ENCODE measurements at places on chromosomes 16 and 17.

DNA sequence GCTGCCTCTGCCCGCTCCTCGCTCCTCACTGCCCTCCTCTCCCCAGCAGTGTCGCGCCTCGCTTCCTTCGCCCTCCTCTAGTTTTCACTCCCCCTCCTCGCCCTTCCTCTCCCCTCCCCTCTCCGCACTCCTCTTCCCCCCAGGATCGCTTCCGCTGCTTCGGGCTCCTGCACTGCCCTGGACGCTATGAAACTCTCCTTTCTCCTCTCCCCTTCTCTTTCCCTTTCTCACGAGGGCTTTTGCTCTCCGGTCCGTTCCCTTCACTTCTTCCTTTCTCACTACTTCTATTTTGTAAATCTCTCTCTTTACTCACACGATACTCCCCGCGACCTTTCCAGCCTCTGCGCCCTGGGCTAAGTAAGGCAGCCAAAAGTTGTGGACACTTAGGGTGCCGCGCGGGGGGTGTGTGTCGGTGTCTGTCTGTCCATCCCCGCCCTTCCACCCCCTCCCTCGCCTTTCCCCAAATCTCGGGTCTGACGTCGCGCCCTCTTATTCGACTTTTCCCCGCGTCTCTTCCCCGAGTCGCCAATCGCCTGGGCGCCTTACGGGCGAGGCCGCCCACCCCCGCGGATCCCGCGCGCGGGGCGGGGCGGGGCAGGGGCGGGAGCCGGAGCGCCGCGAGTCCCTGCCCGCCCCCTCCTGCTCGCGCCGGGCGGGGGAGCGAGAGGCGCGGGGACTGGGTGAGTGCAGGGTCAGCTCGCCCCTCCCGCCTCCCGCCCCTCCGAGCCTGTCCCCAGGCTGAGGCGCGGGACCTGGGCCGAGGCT, at the start of gene IRX3:
TSS of gene IRX3 (minus strand) at position 422 of the 765 bp plus-strand sequence. CDS start 737 bp downstream, outside the sequence.
- DNase-seq = no peak

DNA sequence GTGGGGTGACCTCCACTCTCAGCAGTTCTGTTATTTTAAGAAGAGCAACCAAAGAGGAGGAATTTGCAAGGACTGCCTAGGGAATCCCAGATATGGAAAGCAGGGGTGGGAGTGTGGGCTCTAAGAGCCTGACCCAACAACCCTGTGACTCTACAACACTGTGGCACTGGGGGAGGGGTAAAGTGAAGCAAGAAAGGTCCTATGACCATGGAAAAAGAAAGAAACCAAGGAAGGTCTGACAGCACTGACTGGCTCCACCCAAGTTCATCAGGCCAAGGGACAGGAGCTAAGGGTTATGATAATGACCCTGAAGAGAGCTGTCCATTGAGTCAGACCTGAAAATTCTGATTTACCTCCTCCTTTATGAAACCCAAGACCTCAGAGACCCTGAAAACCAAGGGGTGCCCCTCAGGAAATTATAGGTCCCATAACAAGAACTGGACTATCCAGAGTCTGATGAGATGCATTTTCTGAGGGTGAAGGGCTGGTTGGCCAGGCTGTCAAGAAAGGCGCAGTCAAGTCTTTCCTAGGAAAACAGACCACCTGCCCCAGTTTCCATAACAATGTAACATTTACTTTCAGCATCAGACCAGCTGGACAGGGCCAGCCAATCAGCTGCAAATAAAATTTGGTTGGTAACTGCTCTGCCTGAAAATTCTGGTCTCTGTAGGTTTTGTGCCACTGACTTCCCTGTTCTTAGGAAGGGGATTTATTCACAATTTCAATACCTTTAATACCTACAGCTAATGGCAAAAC, 53.8 kb upstream of the MTMR4 start:
- DNase-seq = no peak

GRCh38 chr16:65121870-65122723, at the start of gene CDH11:
CDH11 (minus strand) TSS chr16:65122063; CDS start chr16:65004869, 117,194 bp downstream.
- DNase-seq = no peak

DNA sequence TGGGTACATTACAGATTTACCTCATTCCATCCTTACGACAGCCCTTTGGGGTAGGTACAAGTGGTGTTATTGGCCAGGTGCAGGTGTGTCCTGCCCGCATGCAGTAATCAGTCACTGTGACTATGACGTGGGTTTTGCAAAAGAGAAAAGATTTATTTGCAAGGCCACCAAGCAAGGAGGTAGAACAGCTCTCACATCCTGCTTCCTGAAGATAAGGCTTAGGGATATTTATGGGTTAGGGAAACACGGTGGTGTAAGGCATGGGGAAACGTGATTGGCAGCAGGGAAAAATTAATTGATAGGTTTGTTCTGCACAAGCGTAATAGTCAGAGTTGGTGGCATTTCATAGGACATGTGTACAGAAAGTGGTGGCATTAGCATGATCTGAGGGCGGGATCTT, 214.8 kb downstream of the PARN start:
- DNase-seq = no peak

- no peak for DNase-seq
These were observed 77.3 kb upstream of the ATF7IP2 start for GRCh38 chr16:10308305-10309193.

- DNase-seq = no peak
These were observed 2.9 kb downstream of the TMEM170A start for GRCh38 chr16:75461575-75461974.

DNA sequence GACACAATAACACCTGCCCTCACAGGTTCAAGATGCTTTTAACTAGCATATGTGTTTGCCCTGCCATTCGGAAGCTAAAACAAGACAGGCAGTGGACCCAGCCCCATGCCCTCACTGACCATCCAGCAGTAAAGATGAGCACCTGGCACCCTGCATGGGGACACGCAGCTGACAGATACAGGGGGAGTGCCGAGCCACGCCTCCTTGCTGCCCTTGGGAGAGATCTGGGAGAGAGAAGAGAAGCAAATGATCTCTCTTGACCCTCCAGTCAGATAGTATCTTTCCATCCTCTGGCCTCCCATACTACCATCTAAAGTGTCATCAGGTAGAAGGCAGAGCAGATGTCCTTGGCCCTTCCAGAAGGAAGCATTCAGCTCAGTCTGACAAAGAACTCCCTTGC, 40.6 kb upstream of the MYOCD start:
- DNase-seq = no peak

DNA sequence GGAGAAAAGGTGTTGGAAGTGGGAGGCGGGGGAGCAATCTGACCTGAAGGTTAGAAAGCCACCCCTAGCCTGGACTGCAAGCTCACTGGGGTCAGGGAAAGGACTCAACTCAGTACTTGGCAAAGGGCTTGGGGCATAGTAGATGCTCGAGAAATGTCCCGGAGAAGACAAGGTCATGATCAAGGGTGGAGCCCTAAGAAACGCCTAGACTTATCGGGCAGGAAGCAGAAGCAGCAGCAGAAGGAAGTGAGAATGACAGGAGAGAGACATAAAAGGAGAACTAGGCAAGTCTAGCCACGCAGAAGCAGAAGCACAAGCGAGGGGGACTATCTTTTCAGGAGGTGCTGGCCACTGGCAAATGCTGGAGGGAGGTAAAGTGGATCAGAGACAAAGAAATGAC, 10.2 kb downstream of the COTL1 start:
- DNase-seq = no peak

- DNase-seq = no peak
These were observed 684 bp upstream of the SPIRE2 start for GRCh38 chr16:89827383-89828198.

DNA sequence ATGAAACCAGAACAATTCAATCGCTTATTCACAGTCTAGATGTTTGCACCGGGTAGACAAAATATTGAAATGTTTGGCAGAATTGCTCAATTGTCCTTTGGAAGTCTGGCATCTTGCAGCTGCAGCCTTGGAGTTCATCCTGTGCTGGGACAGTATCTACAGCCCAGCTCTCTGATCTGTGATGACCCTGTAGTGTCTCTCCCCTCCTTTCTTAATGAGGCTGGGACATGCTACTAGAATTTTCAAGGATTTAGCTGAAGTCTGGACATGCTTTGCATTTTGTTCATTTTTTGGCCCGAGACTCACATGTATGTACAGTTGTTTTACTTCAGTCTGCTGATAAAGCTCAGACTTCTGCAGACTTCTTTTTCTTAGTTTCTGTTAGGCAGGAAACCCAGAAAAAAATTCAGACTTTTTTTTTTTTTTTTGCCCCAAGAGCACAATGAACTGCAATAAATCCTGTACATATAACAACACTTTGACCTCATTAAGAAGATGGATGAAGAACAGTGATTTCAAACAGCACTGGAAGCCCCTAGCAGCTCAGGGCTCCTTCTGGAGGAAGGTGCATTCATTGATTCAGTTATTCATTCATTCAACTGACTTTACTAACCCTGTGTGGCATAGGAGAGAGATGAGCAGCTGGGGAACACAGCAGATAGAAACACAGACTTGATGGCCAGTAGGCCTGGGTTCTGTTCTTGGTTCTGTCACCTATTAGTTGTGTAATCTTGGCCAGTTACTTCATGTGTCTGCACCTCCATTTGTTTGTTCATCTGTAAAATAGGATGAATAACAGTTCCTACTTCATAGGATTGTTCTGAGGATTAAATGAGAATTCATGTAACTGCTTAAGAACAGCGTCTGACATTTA, 210.0 kb downstream of the MAP2K4 start:
- no peak for DNase-seq

GRCh38 chr17:20026960-20027359, 17.8 kb downstream of the SPECC1 start:
- no peak for DNase-seq

- peak; percentile 53 for DNase-seq
These were observed 75.2 kb upstream of the KSR1 start for GRCh38 chr17:27381007-27381501.

DNA sequence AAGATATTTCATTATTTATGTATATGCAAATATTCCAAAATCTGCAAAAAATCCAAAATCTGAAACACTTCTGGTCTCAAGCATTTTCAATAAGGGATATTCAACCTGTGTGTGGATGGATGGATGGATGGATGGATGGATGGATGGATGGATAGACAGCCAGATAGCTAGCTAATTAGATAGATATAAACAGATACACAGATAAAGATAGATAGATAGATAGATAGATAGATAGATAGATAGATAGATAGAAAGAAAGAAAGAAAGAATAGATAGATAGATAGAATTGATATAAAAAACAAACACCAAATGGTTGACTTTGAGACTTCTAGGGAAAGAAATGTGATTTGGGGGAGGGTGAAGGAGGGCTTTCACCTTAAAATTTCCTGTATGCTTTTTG, 115.1 kb upstream of the TOB1 start:
- DNase-seq = no peak

- no peak for DNase-seq
These were observed 9.7 kb downstream of the NHERF2 start for GRCh38 chr16:2036200-2036966.

DNA sequence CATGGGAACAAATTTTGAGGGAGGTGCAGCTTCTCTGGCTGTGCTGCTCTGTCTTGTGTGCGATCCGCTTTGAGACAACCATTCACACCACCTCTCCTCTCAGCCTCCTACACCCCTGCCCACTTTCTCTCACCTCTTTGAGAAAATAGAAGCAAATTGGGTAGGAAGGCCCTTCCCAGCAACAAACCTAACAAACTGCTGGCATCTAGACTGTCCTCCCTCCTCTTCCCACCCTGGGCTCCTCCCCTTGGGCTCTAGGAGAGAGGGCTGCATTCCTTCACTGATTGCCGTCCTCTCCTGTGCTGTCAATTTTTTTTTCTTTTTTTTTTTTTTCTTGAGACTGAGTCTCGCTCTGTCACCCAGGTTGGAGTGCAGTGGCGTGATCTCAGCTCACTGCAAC, 13.5 kb downstream of the CDIPT start:
- DNase-seq = no peak

DNA sequence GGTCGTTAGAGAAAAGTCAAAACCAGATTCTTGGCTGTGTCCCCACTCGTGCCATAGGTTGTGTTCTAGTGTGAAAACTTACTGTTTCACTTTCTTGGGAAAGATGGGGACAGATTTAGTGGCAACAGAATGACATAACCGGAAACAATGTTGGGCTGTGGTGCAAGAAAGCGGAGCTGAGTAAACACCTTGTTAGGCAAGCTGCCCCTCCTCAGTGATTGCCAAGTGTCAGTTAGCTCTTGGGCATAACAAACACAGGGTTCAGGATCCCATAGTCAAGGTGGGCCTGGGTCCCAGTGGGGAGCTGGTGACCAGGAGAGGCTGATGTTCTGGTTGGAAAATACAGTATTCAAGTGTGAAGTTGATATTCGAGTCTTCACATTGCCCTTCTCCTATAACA, 15.4 kb downstream of the UBN1 start:
- DNase-seq = no peak

GRCh38 chr17:13833921-13834320, 232.2 kb upstream of the HS3ST3A1 start:
- no peak for DNase-seq

DNA sequence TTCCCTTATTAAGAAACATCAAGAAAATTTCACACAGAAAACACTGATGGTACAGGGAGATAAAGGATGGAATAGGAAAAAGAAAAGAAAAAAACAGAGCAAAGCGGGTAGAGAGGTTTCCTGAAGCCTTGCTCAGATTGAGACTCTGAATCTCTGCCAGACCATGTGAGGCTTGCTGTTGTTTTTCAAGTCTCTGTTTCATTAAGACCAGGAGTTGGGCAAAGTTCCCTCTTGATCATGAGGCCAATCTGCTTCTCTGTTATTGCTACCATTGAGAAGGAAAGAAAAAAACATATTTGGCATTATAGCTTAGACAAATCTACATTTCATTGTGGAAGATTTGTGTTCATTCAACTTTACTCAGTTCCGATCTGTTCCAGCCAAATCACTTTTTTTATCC, 201.6 kb upstream of the SOX9 start:
- DNase-seq = no peak

- no peak for DNase-seq
These were observed 179.3 kb upstream of the CIBAR2 start for GRCh38 chr16:85291302-85292148.

- peak; percentile 19 for DNase-seq
These were observed 1.1 kb downstream of the ABAT start for GRCh38 chr16:8675183-8676159.

- DNase-seq = no peak
These were observed 78.9 kb upstream of the LHX1 start for GRCh38 chr17:36858119-36859002.

DNA sequence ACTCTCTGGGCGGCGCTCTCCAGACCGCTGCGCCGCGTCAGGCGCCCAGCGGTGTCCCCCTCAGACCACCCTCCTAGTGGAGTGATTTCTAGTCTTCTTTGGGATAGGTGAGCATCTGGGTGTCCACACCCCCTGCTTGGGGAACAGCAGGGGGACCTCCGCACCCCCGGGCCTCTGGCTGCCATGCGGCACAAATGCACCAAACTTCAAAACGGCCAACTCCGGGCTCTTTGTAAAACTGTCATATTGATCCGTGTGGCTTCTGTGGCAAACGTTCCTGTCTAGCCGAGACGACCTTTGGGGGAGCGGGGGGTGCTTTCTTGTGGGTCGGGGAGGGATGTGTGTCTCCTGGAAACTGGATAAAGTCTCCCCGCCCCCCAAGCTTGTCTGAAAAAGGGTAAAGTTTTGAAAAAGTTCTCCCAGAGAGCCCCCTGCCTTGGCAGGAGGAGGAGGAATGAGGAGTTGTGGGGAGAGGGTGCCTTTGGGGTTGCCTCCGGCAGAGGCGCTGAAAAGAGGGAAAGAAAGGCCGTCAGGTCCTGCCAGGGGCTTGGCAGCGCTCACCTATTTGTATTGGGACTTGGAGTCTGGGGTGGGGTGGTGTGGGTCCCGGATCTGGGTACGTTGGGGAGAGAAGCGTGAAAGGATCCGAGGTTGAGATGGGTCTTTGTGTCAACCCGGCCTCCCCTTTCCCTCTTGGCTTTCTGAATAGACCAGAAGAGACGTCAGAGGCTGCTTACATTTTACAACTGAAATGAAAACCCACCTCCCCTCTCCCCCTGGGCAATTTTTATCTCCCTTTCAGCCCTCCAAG, 2.2 kb upstream of the CHD3 start:
- no peak for DNase-seq

GRCh38 chr16:11109566-11109965, 146.4 kb downstream of the SOCS1 start:
- DNase-seq = no peak

Measured in stimulated activated CD8-positive, alpha-beta memory T cell treated with anti-CD3 and anti-CD28 coated beads, Interleukin-4, amount 100 ng/mL, for 1 hour (primary cell).